DND-41 (cell line): ENCODE measurements at places on chromosomes 3 and 15.

DNA sequence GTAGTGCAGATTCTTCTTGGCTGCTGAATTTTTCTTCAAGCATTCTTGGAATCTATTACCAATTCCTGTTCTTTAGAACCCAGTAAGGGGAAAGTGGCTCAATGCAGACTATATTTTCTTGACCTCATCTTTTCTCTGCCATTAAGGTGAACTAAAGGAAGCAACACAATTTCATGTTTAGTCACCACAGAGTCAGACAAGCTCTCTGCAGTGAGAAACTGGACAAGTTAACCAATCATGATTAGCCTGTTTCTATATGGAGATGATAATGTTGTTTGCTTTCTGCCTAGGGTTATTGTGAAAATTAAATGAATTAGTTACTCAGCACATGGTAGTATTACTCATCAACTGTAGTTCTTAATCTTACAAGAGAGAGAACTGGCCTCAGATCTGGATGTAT, 1075.1 kb downstream of the AGBL1 start:
- no peak for DNase-seq

- DNase-seq = no peak
Measured at GRCh38 chr15:101534376-101534970, 45.0 kb upstream of the PCSK6 start.

DNA sequence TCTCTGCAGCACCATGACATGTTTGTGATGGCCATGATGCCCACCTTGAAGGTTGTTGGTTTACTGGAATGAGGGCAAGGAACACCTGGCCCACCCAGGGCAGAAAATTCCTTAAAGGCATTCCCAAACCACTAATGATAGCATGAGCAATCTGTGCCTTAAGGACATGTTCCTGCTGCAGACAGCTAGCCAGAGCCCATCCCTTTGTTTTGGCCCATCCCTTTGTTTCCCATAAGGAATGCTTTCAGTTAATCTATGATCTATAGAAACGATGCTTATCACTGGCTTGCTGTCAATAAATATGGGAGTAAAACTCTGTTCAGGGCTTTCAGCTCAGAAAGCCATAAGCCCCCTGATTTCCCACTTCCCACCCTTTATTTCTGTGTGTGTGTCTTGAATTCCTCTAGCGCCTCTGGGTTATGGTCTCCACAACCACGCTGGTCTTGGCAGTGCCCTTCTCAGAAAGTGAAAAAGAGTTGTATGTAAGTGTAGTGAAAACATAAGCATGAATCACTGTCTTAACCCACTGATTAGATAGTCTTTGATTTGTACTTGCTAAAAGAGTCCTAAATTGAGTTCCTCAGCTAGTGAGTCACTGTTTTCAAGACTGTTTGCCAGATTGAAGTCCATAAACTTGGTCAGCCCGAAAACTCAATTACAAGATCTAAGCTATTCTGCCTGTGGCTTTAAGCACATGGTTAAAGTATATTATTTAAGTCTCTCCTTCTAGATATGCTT, 19.0 kb upstream of the CCR2 start:
- no peak for DNase-seq

DNA sequence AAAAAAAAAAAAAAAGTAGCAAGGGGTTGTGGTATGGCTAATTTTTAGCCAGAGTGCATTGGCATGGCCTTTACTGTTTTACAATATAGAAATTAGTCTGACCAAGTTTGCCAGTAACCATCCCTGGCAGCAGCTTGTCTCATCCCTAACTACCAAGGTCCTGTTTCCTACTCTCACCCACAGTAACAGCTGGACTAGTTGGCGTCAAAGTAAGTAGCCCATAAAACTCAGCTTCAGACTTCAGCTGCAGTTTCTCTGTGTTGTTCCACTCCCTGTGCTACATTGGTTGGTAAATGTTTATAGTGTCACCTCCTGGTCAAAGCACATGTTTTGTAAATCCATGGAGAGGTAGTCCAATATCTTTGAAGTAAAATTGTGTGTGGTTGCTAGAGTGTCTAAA, 691.3 kb downstream of the ZPLD1 start:
- no peak for DNase-seq

DNA sequence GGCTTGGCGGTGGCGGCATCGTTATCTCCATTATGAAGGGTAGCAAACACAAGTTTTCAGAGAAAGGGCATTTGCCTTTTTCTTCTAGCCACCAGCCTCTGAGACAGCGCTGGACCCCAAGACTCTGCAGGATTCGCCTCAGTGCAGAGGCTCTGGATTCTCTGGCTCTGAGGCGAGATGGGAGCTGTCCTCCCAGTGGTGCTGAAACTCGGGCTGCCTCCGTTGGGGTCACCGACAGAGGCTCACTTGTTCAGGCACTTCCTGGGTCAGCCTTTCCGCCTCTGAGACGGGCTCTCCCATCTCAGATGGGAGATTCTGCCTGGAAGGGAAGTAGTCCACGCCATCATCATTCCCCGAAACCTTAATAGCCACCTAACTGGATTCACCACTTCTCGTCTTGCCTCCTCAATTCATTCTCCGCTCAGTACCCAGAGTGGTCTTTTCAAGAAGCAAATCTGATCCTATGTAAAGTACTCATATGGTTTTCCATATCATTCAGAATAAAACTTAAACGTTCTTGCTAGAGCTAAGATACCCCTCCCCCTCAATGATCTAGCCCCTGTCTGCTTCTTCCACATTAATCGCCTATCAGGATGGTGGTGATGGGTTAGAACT, 76.9 kb downstream of the RHCG start:
- peak; percentile 65 for DNase-seq

- no peak for DNase-seq
Measured at GRCh38 chr3:14204515-14205284, 26.1 kb downstream of the LSM3 start.

GRCh38 chr3:51799879-51800749, 21.1 kb upstream of the IQCF6 start:
- peak; percentile 20 for DNase-seq

DNA sequence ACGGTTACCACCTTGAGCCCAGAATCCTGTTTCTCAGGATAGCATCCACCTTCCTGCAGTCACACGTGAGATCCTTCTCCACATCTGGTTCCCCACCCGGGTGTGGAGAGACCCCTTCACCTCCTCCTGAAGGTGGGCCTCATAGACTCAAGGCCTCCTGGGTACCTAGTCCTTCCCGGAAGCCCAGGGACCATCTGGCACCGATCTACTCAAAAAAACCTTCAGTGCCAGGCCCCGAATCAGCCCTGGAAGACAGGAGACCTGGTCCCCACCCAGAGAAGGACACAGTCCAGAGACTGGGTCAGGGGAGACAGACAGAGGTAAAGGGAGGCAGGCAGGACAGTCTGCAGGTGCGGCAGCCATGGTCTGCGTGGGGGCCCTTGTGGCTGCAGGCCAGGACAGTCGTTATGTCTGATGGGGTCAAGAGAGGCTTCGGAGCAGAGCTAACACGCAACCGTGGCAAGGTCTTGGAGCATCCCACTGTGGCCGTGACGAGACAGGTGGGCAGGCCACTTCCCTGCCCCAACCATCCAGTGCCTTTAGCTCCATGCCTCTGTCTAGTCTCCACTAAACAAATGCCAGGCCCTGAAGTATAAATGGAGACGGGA, 112.2 kb upstream of the ABHD17C start:
- no peak for DNase-seq

- DNase-seq = peak; percentile 72
Measured at GRCh38 chr3:35659768-35660167, 20.4 kb downstream of the ARPP21 start.

GRCh38 chr3:101020351-101021015, 27.3 kb upstream of the ABI3BP start:
- DNase-seq = no peak

- DNase-seq = no peak
Measured at GRCh38 chr3:128492671-128493569, at the start of gene GATA2. GATA2 (minus strand) TSS chr3:128493201; CDS start chr3:128487031, 6,170 bp downstream.

- DNase-seq = no peak
Measured at GRCh38 chr3:185507883-185508282, 9.0 kb upstream of the TMEM41A start.

GRCh38 chr15:37019479-37020433, 80.6 kb downstream of the MEIS2 start:
- no peak for DNase-seq

DNA sequence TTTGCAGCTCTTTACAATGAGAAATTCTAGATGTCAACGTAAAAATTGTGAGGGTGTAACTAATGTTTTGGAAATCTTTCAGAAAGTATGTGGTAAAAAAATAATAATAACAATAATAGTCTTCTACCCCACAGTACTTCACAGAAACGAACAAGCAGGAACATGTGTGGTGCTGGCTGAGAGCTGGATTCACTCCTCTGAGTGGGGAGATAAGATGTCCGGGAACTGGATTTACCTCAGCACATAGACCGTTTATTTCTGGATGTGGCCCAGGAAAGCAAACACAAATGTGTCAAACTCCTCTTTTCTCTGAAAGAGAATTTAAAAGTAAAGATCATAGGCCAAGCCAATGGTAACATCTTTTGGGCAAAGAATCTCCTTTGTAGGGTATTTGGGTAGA, 103.4 kb downstream of the SLC49A4 start:
- no peak for DNase-seq

GRCh38 chr3:127524296-127524896, 66.1 kb downstream of the TPRA1 start:
- no peak for DNase-seq

DNA sequence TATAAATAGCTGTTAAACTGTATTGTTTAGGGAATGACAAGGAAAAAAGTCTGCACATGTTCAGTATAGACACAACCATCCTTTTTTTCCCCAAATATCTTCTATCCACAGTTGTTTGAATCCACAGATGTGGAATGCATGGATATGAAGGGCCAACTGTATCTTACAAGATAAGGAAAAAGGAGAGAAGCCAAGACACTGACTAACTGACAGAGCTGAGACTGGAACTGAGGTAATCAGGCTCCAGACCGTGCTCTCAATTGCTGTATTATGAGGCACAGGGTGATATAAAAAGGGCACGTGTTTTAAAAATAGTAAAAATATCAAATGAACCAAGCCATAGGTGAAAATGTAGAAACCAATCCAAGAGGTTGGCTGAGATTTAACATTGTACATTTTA, 49.0 kb downstream of the DHX36 start:
- no peak for DNase-seq

DNA sequence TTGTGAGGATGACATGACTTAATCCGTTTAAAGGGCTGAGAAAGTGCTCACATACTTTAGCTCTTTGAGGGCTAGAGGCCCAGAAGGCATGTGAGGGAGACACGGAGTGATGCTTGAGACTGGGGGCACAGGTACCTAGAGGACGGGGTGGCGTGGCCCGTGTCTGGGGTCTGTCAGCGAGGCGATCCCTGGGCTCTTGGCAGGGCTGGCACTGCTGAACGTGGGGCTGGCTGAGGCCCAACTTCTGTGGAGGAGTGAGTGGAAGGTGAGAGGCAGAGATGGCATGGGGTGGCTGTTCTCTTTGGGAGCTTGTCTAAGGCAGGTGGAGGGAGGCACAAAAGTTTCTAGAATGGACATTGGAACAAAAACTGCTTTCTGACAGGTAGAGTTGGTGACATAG, 9.5 kb downstream of the SEMA4B start:
- DNase-seq = no peak

DNA sequence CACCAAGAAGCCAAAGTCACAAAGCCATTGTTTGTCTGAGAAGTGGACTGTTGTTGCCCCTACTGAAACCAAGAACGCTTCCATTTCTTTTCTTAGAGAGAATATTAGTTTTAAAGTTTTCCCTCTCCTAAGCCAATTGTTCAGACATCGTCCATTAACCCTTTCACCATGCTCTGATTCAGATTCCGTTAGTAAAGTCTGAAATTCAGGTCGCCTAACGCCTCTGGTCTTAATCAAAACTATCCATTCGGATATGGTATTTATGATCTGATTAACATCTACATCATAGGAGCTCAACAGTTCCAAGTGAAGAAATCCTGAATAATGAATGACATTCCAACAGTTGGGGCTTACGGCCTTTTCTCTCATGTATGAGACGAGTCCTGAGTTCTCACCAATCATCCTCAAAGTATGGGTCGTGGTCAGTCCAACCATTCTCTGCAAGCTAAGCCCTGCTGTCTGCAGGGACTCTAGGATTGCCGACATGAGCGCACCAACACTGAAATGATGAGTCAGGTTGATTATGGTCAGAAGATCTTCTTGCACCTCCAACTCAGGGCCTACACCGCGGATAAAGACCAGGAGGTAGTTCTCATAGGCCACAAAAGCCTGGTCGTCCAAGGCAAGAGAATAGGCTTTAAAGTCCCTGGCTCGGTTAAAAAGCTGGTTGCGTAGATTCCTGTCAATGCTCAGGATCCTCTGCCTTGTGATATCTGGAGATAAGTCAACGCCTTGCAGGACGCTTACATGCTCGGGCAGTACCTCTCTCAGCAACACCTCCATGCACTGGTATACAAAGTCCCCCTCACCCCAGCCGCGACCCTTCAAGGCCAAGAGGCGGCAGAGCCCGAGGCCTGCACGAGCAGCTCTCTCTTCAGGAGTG, 767 bp downstream of the EPM2AIP1 start:
- DNase-seq = no peak

GRCh38 chr15:85730001-85730820, 64.5 kb downstream of the KLHL25 start:
- DNase-seq = peak; percentile 45

DNA sequence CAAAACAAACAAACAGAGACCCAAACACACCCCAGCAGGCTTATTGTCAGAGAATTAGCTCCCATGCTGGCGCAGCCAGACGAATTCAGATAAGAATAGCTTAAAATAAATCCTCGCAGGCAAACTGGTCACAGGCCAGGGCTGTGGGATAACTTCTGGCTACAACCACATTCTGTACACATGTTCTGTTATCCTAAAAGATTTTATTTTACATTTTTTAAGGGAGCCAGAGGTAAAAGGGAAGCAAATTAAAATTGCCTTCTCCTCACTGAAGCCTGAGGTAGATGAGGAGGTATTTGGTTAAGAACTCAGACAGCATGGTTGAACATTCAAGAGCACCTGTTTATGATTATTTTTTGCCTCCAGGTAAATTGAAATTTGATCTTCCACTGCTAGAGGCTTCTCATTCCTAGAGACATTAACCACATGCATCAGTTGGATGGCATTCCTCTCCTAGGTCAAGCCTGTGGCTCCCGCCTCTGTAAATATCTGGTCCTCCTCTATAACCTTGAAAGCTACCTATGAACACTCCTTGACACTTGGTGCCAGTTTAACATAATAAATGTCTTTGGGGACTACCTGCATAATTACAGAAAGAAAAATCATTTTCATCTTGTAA, 190.3 kb downstream of the SATB1 start:
- DNase-seq = no peak

- no peak for DNase-seq
Measured at GRCh38 chr3:14290631-14291385, 111.6 kb upstream of the SLC6A6 start.

DNA sequence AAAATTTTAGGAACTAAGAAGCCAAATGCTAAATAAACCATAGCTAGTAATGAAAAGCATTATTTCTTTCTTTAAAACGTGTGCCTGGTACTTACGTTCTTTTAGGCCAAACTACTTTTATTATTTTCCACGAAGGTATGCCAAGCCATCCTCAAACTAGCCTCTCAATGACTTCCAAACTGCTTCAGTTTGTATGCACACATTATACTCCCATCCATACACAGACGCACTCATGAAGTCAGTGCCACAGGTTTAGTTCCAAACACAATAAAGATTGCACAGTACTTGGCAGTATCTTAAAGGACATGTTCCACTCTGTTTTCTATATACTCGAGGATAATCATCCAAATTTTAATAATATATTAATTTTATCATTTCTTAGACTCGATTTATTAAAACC, 609.2 kb upstream of the ZNF385D start:
- no peak for DNase-seq
